ENCODE measurements at places on chromosomes 16 and 17.
A peak's percentile ranks its signal among the peaks of the same experiment; 100 is the strongest.

DNA sequence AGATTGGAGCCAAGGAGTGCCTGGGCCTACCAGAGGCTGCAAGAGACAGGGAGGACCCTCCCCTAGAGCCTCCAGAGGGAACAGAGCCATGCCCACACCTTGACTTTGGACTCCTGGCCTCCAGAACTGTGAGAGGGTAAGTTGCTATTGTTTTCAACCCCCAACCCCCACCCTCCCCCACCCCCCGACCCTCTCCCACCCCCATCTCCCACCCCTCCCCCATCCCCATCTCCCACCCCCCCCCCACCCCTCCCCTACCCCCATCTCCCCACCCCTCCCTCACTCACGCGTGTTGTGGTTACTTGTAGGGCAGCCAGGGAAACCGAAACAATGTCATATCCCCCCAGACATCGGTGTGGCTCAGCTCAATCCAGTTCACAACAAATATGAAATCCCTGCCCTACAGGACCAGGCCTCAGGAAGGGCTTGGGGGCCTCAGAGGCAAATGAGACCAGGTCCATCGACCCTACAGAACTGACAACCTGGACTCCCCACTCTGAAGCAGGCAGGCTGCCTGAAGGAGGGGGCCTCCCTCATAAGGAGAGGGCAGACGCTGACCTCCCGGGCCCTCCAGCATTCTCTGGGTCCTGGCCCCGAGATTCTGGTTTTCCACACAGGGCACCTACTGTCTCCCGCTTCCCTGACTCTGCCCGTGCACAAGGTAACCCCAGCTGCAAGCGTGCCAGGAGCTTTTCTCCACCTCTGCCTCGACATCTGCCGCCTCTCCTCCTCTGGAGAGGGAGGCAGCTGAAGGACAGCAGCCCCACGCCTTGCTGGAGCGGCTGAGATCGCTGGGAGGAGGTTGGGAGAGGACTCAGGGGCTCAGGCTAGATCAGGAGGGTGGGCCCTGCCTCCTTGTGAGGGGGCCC is 3.0 kb upstream of the ZCCHC14 start:
- no peak for DNase-seq

DNA sequence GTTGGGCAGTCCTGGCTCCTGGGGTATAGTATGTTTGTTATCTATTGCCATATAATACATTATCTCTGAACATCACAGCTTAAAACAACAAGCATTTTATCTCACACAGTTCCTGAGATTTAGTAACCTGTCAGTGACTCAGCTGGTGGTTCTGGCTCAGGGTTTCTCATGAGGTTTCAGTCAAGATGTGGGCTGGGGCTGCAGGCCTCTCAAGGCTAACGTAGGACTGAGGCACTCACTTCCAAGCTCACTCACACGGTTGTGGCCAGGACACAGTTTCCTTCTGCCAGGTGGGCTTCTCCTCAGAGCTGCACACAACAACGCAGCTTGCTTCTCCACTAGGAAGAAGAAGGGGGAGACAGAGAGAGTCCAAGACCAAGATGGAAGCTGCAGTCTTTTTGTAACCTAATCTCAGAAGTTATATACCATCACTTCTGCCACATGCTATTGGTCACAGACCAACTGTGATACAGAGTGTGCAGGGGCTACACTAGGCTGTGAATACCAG is 10.3 kb upstream of the MED13 start:
- no peak for DNase-seq

- no peak for DNase-seq
These were observed 363.7 kb downstream of the SNX29 start for GRCh38 chr16:12340151-12340733.

DNA sequence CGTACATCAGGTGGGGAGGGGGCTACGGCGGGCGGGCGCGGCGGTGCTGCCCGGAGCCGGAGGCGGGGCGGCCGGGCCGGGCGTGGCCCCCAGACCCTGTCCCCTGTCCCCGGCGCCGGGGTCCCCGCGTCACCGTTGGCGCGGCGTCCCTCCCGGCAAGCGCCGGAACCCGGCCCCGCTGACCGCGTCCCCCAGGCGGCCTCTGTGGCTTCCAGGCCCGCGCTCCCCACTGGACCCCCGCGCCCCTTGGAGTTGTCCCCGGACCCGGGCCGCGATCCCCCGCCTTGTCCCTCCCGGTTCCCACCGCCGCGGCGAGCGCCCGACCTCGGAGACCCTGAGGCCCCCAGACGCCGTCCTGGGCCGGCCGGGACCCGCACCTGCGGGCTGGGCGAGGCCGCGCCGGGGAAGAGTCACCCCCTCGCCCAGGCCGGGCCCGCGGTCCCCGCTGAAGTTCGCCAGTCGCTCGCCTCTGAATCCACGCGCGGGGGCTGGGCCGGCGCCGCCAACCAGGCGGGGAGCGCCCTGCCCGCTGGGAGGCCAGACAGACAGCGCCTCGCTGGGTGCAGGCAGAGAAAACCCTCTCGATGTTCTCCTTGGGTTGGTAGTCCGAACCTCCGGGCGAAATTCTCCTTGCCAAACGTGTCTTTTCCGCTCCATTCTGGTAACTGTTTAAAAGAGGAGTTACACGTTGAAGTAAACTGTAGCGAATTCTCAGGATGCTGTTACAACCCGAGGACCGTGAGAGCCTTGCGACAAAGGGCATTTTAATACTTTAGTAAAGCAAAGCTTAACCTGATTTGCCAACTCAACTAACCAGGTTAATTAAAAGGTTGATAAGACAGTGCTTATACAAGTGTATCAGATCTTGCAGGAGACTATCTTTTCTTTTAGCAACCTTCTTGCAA is 761 bp downstream of the GAN start:
- DNase-seq = peak; percentile 28

GRCh38 chr16:75456971-75457370 is 7.5 kb downstream of the TMEM170A start:
- no peak for DNase-seq

GRCh38 chr16:27347930-27348685 is 34.3 kb downstream of the IL4R start:
- DNase-seq = no peak

GRCh38 chr17:60947100-60947499 is 269.4 kb downstream of the BCAS3 start:
- no peak for DNase-seq

DNA sequence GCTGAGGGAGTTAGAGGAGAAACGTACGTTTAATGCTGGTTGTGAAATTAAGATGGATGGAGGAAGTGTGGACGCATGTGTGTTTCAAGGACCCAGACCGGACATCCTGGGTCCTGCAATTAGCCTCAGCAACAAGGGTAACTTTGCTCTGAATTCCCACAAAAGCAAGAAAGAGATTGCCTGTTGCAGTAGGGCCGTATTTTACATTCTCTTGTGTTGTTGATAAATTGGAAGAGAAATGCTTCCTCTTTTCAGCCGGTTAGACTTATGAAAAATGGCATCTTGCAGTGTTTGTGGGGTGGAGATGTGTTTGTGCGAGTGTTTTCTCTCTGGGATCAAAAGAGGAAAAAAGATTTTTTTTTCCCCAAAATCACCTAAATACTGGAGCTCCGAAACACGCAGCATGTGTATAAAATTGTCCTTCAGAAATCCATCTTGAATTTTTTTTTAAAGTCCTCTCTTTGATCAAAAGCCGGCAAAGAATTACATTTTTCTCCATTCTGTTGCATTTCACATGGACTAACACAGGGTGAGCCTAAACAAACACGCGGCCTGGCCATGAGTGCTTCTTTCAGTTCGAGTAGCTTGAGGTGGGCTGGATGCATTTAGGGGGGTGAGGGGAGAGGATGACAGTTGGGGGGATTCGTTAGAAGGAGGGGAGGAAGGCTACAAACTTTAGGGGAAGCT is 251.6 kb downstream of the C16orf95 start:
- DNase-seq = no peak

GRCh38 chr16:68399456-68399855 is 48.9 kb downstream of the SMPD3 start:
- no peak for DNase-seq

GRCh38 chr16:46862555-46863447 is 21.4 kb upstream of the GPT2 start:
- DNase-seq = no peak

GRCh38 chr17:80119271-80119791 is 17.9 kb downstream of the GAA start:
- DNase-seq = no peak

DNA sequence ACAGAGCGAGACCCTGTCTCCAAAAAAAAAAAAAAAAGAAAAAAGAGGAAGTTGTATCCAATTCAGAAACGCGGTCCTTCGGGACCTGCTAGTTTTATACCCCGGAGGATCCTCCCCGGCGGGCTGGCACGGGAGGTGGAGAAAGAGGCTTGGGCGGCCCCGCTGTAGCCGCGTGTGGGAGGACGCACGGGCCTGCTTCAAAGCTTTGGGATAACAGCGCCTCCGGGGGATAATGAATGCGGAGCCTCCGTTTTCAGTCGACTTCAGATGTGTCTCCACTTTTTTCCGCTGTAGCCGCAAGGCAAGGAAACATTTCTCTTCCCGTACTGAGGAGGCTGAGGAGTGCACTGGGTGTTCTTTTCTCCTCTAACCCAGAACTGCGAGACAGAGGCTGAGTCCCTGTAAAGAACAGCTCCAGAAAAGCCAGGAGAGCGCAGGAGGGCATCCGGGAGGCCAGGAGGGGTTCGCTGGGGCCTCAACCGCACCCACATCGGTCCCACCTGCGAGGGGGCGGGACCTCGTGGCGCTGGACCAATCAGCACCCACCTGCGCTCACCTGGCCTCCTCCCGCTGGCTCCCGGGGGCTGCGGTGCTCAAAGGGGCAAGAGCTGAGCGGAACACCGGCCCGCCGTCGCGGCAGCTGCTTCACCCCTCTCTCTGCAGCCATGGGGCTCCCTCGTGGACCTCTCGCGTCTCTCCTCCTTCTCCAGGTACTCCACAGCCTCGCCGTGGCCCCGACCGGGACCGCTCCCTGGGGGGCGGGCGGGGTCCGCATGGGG is at the start of gene CDH3:
Gene CDH3 (plus strand): TSS at position 596 of the 779 bp plus-strand sequence. CDS start 70 bp downstream, at position 666.
- no peak for DNase-seq

GRCh38 chr17:55340176-55340575 is 75.4 kb downstream of the HLF start:
- DNase-seq = no peak

DNA sequence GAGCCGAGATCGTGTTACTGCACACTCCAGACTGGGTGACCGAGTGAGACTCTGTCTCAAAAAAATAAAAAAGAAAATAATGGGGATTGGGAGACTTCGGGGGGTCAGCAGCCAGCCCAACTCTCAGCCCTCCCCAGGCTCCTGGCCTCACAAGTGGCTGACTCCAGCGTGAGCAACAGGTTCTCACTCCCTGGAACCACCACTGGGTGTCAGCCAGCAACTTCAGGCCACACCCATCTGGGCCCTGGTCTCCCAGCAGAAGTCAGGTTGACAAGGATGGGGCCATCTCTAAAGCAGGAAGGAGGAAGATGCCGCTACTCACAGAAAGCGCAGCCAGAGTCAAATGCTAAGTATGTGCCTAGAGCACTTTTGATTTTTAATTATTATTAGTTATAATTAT is 139.4 kb downstream of the C16orf78 start:
- no peak for DNase-seq

DNA sequence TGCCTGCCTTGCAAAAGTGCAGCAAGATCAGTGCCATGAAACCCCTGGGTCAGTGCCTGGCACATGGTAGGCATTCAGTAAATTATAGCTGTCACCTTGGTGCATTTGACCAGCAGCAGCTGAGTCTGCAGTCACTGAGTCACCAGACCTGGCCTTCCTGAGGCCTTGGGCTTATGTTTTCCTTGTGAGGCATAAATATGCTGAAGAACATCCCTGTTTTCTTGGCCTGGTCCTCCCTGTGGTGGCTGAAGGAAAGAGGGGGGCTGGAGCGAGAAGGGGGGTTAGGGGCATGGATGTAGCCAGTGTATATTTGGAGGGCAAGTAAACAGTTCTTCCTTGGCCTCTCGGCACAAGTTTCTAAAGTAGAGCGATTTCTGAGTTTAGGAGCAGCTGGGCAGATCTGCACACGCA is 26.5 kb downstream of the EPN2 start:
- no peak for DNase-seq

GRCh38 chr16:68232335-68232734 is 3.6 kb downstream of the ESRP2 start:
- no peak for DNase-seq

- no peak for DNase-seq
These were observed 12.7 kb upstream of the FAM20A start for GRCh38 chr17:68613739-68614298.

GRCh38 chr16:57781741-57782606 is 20.3 kb downstream of the KIFC3 start:
- DNase-seq = no peak

DNA sequence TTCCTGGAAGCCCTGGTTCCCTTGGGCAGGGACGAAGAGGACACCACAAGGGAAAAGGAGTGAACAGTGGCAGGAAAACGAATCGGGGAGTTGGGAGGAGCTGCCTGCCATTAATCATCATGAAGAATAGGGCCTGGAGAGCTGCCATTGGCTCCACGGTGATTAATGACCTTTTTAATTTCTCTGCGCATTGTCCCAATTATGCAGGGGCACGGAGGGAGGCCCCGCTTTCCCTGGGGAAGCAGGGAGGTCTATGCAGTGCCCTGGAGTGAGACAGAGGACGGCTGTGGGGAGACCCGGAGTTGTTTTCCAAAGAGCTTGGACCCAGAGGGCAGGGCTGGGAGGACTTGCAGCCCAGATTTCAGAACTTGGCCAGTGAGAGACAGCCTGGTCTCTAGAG is 338.9 kb upstream of the C16orf82 start:
- DNase-seq = no peak

DNA sequence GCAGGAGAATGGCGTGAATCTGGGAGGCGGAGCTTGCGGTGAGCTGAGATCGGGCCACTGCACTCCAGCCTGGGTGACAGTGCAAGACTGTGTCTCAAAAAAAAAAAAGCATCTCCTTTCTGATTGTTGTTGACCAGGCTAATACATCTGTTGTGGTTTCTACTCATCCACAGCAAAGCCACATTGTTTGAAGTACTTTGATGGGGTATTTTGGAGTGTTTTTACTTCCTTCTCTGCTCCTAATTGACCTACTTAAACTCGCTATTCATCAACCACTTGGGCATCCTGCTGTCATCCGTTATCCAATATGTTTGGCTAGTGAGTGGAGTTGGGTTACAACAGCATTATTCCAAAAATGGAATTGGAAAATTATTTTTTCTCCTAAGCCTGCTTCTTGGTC is 3.5 kb upstream of the CDC27 start:
- DNase-seq = no peak

DNA sequence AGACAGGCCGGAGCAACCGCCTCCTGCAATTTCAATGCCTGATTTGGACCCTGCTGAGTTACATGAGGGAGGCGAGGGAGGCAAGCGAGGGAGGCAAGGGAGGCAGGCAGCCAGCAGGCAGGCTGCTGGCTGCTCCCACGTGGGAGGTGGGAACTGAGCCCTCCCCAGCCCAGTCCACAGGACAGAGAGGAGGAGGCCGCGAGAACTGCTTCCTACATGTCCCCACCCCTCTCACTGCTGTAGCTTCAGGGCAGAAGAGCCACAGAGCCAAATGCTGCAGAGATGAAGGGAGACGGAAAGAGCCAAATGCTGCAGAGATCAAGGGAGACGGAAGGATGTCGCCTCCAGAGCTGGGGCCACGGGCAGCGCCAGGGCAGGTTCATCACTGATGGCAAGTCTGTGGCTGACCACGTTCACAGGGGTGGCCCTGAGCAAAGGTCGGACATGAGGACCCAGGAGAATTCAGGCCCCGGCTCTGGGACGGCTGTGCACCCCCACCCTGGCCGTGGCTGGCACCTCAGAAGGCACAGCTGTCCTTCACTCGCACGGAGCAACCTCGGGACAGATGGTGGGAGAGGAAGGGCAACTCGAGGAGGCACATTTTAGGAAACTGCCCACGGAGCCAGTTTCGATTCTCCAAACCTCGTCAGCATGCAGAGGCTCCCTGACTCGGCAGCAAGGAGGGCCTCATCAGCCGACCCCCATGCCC is 21.5 kb downstream of the RPH3AL start:
- DNase-seq = no peak

- no peak for DNase-seq
These were observed 14.8 kb downstream of the RFWD3 start for GRCh38 chr16:74651841-74652240.
